GM23248 (cell line): ENCODE measurements at places on chromosomes 11 and 22. TPM values are rescaled to one million over a fixed set of nuclear protein-coding genes. Genes with fewer than 3 reads are reported as not detected.

DNA sequence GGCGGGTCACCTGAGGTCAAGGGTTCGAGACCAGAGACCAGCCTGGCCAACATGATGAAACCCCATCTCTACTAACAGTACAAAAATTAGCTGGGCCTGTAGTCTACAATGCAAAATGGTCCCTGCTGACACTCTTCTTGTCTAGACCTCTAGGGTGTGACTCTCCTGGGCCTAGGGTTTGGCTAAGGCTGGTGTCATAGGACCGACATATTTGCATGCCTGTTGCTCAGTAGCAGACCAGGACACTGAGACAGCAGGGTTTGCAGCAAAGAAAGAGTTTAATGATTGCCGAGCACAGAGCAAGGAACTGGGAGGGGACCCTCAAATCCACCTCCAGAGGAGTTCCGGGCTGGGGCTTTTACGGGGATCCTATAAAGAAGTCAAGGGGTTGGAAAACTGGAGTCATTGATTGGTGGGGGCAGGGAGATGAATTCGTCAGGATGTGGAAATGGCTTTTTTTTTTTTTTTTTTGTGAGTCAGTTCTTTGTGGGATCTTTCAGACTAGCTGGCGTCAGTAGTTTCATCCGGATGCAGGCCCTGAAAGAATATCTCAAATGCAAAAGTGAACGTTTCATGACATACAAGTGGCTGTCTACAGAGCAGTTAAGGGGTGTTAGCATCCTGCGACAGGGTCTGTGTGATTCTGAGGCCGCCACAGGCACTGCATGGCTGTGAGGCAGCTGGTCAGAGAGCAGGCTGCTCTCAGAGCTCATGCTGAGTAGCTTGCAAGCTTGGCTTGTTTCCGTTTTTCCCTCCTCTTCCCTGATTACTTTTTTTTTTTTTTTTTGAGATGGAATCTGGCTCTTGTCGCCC lies 27.2 kb upstream of the A4GALT start:
- peak; percentile 93 for DNase-seq
- peak overlapping the region; percentile 100 for H3K27ac ChIP-seq
- H3K36me3 ChIP-seq: no peaks in the 10 kb centered on the region

DNA sequence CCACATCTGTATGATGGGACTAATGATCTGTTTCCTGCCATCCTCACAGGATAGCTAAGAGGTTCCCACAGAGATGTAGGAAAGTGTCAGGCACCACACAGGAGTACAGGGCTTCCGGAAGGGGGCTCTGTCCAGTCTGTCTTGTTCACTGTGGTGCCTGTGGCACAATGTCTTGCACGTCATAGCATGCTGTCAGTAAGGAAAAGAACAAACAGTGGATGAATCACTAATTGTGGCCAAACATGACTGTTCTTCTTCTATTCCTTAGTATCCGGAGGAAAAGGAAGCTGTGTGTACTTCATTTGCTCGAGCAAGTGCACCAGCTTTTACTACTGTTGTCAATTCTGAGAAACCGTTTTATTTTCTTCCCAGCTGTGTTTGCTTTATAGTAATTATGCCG lies 73.4 kb upstream of the YWHAH start:
- peak; percentile 81 for DNase-seq
- 0 out of 2 replicates have a peak overlapping the region, but pooled peaks have one; percentile 16 for H3K27ac ChIP-seq
- H3K4me1 ChIP-seq: peaks cover 8% of the 10 kb centered on the region

The CHORDC1 gene
- 14.5 and 23.6 TPM in 2 replicates for total RNA-seq

The DDIAS gene
- total RNA-seq: 5.4 and 7.6 TPM in 2 replicates

DNA sequence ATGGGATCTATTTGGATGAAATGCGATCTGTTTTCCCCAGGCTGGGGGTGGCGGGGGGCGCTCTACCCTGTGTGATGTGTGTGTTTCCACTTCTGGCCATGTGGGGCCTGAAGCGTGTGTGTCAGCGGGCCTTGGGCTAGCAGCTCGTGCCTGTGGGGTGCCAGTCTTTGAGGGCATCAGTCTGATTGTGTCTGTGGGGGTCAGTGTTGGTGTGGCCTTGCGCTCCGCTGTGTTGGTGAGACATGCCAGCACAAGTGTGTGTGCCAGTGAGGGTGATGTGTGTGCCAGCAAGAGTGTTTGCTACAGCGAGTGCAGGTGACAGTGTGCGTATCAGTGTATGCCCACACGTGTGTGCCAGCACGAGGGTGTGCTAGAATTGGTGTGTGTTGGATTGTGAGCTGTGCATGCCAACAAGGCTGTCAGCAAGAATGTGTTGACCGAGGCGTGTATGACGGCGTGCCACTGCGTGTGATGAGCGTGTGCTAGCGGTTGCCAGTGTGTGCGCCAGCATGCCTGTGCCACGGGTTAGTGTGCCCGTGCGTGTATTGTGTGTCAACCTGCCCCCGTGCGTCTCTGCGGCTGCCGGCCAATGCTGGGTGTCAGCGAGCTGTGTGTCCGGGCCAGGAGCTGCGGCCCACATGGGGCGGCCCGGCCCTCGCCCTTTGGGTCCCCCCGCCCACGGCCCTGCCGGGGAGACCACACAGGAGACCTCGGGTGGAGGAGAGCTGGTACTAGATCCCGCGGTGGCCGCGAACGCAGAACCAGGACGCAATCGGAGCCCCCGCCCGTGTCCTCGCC lies 519 bp downstream of the ARRB1 start:
- H3K27ac ChIP-seq: no peak overlapping the region
- peak overlapping the region; percentile 80 for H3K4me3 ChIP-seq
- no peaks in the 10 kb centered on the region for H3K36me3 ChIP-seq
- H3K27me3 ChIP-seq: no peaks in the 10 kb centered on the region

DNA sequence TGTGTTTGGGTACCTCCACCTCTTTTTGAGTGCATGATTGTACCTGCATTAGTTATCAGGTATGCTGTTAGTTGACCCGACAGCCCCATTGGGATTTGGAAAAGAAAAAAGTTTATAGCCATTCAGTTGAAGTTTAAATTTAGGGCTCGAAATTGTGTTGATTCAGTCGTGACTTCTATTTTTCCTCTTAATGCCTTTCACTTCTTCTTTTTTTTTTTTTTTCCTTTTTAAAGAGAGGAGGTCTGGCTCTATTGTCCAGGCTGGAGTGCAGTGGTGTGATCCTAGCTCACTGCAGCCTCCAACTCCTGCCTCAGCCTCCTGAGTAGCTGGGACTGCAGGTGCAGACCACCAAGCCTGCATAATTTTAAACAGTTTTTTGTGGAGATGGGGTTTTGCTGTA lies 2.3 kb downstream of the STT3A start:
- H3K4me1 ChIP-seq: peaks cover 15% of the 10 kb centered on the region
- no peak overlapping the region for H3K4me3 ChIP-seq
- H3K27me3 ChIP-seq: no peaks in the 10 kb centered on the region
- H3K36me3 ChIP-seq: peaks cover 29% of the 10 kb centered on the region
- DNase-seq: no peak

- no peaks in the 10 kb centered on the region for H3K4me1 ChIP-seq
- no peaks in the 10 kb centered on the region for H3K27me3 ChIP-seq
- H3K36me3 ChIP-seq: no peaks in the 10 kb centered on the region
- no peak overlapping the region for H3K4me3 ChIP-seq
- no peak overlapping the region for H3K27ac ChIP-seq
Observed at GRCh38 chr22:40982482-40983385, 31.6 kb downstream of the RBX1 start.

DNA sequence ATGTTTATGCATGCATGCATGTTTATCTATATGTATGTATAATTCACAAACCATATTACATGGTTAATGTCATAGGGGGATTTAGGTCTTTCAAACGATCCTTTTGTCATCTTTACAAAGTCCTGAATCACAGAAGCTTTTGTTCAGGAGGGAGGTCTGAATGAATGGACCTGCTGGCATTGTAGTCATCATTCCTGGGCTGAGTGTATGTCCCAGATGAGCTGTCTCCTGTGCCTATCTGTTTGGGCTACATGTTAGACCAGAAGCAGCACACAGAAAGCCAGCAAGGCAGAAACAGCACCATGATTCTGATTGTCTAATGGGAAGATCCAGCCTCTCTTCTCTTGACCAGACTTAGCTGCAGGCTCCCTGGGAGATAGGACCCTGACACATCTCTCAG lies 69.5 kb downstream of the ADM start:
- peaks cover 72% of the 10 kb centered on the region for H3K4me1 ChIP-seq
- peak overlapping the region; percentile 68 for H3K27ac ChIP-seq
- no peaks in the 10 kb centered on the region for H3K27me3 ChIP-seq
